PC-3 (cell line): ENCODE measurements at places on chromosomes 4 and X. TPM values are rescaled to one million over a fixed set of nuclear protein-coding genes. Genes with fewer than 3 reads are reported as not detected.

- DNase-seq = peak; percentile 59
- no peak overlapping the region for H3K27ac ChIP-seq
- no peaks in the 10 kb centered on the region for H3K36me3 ChIP-seq
- peaks cover 31% of the 10 kb centered on the region for H3K27me3 ChIP-seq
Observed at GRCh38 chr4:67332627-67333026, 212.7 kb downstream of the CENPC start.

- no peak overlapping the region for H3K4me3 ChIP-seq
- peaks cover 16% of the 10 kb centered on the region for H3K4me1 ChIP-seq
- no peak for DNase-seq
Observed at GRCh38 chrX:95950679-95951078, 734.0 kb upstream of the DIAPH2 start.

GRCh38 chrX:48591255-48591791, 6.0 kb upstream of the WDR13 start:
- peak; percentile 55 for DNase-seq
- H3K36me3 ChIP-seq = no peaks in the 10 kb centered on the region
- peaks cover 9% of the 10 kb centered on the region; the same call in 1 of the 2 replicates for H3K4me1 ChIP-seq
- H3K4me3 ChIP-seq = no peak overlapping the region

DNA sequence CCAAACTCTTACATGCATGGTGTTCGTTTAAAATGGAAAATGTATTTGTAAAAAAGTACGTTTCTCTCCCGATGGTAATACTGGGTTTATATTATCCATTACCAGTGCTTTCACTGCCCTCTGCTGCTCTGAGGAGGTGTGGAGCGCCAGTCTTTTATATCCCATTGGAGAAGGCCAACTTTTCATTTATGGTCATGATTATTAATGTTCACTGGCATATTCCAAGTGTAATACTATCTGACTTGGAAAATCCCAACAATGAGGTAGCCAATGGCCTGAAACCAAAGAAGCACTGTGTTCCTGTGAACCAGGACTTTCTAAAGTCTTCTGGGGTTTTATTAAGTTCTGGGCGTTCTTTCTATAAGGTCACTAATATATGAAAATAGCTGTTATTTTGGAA, 80.7 kb downstream of the SYNPO2 start:
- H3K4me3 ChIP-seq = no peak overlapping the region
- no peaks in the 10 kb centered on the region for H3K36me3 ChIP-seq
- H3K27me3 ChIP-seq = no peaks in the 10 kb centered on the region
- peak; percentile 71 for DNase-seq

- no peak overlapping the region for H3K4me3 ChIP-seq
- H3K27me3 ChIP-seq = no peaks in the 10 kb centered on the region
- no peak for DNase-seq
- no peak overlapping the region for H3K27ac ChIP-seq
- H3K4me1 ChIP-seq = no peaks in the 10 kb centered on the region
Observed at GRCh38 chr4:40066651-40067050, 10.0 kb downstream of the N4BP2 start.

- peaks cover 15% of the 10 kb centered on the region; the same call in 1 of the 2 replicates for H3K4me1 ChIP-seq
- H3K27ac ChIP-seq = no peak overlapping the region
- H3K36me3 ChIP-seq = peaks cover 3% of the 10 kb centered on the region; the same call in 1 of the 2 replicates
- DNase-seq = no peak
Observed at GRCh38 chr4:102665527-102665926, 95.2 kb downstream of the MANBA start.

- no peak overlapping the region for H3K4me3 ChIP-seq
- H3K4me1 ChIP-seq = no peaks in the 10 kb centered on the region
- no peak for DNase-seq
Observed at GRCh38 chrX:148495176-148495575, 5.2 kb upstream of the AFF2 start.

DNA sequence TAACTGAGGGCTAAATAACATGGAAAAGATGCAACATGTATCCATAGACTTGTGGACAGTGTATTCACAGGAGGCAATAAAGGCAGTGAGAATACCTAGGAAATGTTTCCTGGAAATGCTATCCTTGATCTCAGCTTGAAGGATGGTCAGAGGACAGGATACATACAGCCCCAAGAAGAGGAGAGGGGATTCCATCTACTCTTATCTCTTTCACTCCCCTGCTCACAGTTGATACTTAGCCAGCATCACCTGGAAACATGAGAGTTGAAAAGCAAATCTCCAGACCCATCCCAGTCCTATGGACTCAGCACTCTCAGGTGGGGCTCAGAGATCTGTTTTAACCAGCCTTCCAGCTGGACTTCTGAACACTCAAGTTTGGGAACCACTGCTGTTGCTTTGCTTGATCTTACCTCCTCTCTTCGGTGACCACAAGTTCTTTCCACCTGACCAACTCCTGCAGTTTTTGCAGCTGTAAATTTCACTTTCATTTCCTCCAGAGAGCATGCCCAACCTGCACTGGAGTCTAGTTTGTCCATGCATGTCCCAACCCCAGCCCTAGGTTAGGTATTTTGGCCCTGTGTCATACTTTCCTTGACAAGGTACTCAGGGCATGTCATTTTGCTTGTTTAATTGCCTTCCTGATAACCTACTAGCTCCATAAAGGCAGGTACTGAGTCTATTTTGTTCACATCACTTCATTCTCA, 10.4 kb downstream of the RELL1 start:
- no peak overlapping the region for H3K27ac ChIP-seq
- no peak for DNase-seq
- H3K4me3 ChIP-seq = no peak overlapping the region
- no peaks in the 10 kb centered on the region for H3K27me3 ChIP-seq

DNA sequence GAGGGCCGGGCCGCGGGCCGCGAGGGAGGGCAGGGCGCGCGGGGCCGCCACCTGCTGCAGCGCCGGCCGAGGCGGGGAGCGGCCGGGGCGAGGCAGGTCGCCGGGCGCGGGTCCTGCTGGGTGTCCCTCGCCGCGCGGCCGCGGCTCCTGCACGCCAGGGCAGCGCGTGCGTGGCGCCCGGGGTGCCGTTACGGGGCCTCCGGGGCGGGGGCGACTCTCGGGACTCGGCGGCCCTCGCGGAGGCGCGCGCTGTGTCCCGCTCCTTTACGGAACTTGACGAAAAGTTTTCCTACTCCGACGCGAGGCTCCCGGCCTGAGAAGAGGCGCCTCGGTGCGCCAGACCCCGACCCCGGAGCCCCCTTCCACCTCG, 329 bp downstream of the TBC1D14 start:
- H3K27ac ChIP-seq = no peak overlapping the region
- H3K4me1 ChIP-seq = peaks cover 8% of the 10 kb centered on the region
- peak overlapping the region; percentile 78 for H3K4me3 ChIP-seq

DNA sequence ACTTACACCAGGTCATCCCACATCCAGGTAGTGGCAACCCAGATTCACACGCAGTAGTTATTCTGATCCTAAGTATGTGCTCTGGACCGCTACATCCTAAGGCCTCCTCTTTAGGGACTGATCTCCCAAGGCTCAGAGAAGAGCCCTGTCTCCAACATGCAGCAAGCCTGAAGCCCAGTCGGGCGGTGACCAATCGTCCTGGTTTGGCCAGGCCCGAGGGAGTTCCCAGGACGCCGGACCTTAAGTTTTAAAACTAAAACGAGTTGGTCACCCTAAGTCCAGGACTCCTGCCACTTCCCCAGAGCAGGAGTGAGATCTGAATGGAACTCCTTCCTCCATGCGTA, 385 bp downstream of the LYAR start:
- H3K36me3 ChIP-seq = peaks cover 18% of the 10 kb centered on the region; the same call in 1 of the 2 replicates
- H3K4me1 ChIP-seq = peaks cover 24% of the 10 kb centered on the region
- H3K4me3 ChIP-seq = peak overlapping the region; percentile 88
- no peaks in the 10 kb centered on the region for H3K27me3 ChIP-seq
- peak overlapping the region; percentile 17; the same call in 1 of the 2 replicates for H3K27ac ChIP-seq
- peak; percentile 9 for DNase-seq

GRCh38 chrX:129638917-129639316, 15.8 kb downstream of the APLN start:
- H3K36me3 ChIP-seq = no peaks in the 10 kb centered on the region
- H3K27ac ChIP-seq = no peak overlapping the region
- H3K4me3 ChIP-seq = no peak overlapping the region
- DNase-seq = no peak

DNA sequence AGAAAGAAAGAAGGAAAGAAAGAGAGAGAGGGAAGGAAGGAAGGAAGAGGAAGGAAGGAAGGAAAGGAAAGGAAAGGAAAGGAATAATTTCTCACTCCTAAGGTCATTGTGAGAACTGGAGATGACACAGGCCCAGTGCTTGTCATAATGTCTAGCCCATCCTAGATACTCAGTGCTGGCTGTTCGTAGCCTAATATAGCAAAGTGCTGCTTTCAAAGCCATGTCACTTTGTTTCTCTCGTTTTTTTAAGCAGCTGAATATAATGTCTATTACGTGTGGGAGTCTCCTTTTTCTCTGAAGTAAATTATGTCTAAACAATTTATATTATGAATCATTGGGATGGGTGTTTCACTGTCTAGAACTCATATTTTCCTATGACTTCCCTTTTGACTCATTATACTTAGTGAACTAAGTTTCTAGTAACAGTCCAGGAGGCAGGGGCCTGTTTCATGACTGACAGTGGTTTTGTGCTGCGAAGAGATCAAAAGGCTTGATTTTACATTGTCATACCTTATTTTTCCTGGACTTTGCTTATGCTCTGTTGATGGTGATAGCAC, 327.0 kb upstream of the ZFP42 start:
- DNase-seq = peak; percentile 42
- no peak overlapping the region for H3K27ac ChIP-seq
- H3K4me3 ChIP-seq = no peak overlapping the region
- no peaks in the 10 kb centered on the region for H3K27me3 ChIP-seq

GRCh38 chr4:11799196-11799595, 370.5 kb upstream of the HS3ST1 start:
- DNase-seq = peak; percentile 4
- no peaks in the 10 kb centered on the region for H3K4me1 ChIP-seq
- H3K4me3 ChIP-seq = no peak overlapping the region
- no peak overlapping the region for H3K27ac ChIP-seq
- no peaks in the 10 kb centered on the region for H3K27me3 ChIP-seq

DNA sequence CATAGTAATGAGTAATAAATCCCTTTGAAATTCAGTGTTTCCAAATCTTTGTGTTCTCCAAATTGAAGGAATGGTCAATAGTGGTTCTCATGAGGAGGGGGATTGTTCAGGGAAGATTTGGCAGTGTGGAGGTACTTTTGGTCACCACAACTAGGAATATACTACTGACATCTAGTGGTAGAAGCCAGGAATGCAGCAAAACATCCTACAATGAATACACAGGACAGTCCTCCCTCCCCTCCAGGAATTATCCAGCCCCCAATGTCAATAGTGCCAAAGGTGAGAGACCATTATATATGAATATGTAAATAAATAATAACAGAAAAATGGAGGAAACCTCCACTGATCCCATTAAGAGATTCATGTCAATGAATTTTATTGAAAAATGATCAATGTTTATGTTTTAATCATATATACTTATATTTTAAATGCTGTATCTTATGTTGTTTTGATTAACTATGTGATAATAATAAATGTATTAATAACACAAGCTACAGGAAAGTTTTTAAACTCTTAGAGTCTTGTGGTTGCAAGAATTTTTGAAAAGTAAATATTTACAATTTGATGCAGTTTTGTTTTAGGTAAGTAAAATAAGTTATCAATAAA, 14.4 kb upstream of the FAM9A start:
- H3K36me3 ChIP-seq = no peaks in the 10 kb centered on the region
- DNase-seq = peak; percentile 82
- no peaks in the 10 kb centered on the region for H3K27me3 ChIP-seq
- no peak overlapping the region for H3K27ac ChIP-seq

- H3K4me3 ChIP-seq = no peak overlapping the region
- H3K4me1 ChIP-seq = no peaks in the 10 kb centered on the region
- no peaks in the 10 kb centered on the region for H3K27me3 ChIP-seq
- no peaks in the 10 kb centered on the region for H3K36me3 ChIP-seq
- DNase-seq = no peak
- no peak overlapping the region for H3K27ac ChIP-seq
Observed at GRCh38 chr4:149574971-149575370, 240.7 kb downstream of the IQCM start.

DNA sequence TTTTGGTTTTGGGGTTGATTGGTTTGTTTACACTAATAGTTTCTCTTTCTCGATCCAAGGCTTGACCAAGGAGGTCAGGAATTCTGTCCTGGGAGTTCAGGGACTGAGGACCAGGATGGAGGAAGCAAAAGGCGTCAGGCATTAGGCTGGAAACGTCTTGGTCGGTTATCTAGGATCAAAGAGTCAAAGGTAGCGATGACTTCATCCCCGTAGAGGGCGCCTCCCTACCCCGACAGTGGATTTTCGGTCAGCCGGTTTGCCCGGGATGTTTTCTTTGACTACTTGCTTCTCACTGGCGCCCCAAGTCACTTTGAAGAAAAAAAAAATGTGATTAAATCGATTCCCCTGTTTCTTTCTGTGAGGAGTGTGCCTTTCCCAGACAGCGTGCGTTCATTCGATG, 980 bp upstream of the FHDC1 start:
- no peak overlapping the region for H3K27ac ChIP-seq
- no peaks in the 10 kb centered on the region for H3K27me3 ChIP-seq
- DNase-seq = peak; percentile 32
- no peaks in the 10 kb centered on the region for H3K36me3 ChIP-seq

Gene UGT2B17
- not detected in 2 replicates for total RNA-seq

Gene CHRDL1
- total RNA-seq = 0.40 and 0.47 TPM in 2 replicates

Gene XG
- total RNA-seq = not detected in 2 replicates

Gene TLL1
- total RNA-seq = 4.8 and 5.0 TPM in 2 replicates

Gene STARD8
- total RNA-seq = 0.69 and 0.91 TPM in 2 replicates

Gene PDE6B
- not detected in 2 replicates for total RNA-seq

Gene STPG2
- 0.40 TPM in 1 of 2 replicates, not detected in the other for total RNA-seq
